GM23248 (cell line): ENCODE measurements at places on chromosomes 3 and 15. TPM values are rescaled to one million over a fixed set of nuclear protein-coding genes. Genes with fewer than 3 reads are reported as not detected.

The TM4SF18 gene
- total RNA-seq: not detected in 2 replicates

- no peak for DNase-seq
These were observed 102.5 kb downstream of the MESD start for GRCh38 chr15:80887148-80887547.

- DNase-seq: no peak
These were observed 629.4 kb downstream of the PLOD2 start for GRCh38 chr3:145531548-145531947.

The GUCA1C gene
- not detected in 2 replicates for total RNA-seq

DNA sequence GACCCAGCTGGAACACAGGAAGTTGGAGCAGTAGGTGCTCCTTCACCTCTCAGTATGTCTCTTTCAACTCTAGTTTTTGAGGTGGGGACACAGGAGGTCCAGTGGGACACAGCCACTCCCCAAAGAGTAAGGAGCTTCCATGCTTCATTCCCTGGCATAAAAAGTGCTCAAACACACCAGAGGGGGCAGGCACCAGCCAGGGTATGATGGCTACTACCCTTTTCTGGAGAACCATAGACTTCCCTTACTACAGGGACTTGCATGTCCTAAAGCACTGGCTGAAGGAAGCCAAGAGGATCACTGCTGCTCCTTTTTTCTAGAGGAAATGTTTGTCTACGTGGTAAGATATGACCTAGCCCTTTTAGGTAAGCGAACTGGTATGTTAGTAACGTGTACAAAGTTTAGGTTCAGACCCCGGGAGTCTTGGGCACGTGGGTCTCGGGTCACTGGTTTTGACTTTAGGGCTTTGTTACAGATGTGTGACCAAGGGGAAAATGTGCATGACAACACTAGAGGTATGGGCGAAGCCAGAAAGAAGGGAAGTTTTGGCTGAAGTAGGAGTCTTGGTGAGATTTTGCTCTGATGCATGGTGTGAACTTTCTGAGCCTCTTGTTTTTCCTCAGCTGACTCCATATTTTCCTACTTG is 11.9 kb downstream of the IL17RB start:
- no peak for DNase-seq

DNA sequence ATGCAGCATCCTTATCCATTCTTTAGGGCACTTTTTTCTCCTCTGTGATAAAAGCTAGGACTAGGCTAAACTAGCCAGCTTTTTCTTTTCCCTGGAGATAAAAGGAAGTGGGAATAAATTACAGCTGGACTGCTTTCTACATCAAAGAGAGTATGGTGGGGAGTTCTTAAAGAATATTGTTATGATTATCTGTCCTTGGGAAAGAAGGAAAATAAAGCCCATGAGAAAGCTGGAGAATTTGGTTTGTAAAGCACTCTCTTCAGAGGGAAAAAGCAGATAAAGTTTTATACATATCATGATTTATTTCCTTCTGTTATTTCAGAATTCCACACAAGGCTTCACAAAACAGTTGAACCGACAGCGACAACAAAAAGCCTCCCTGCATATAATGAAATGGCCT is 923.0 kb downstream of the DIPK2A start:
- DNase-seq: no peak

- peak; percentile 86 for DNase-seq
These were observed 58.3 kb downstream of the LRIG1 start for GRCh38 chr3:66442254-66443117.

DNA sequence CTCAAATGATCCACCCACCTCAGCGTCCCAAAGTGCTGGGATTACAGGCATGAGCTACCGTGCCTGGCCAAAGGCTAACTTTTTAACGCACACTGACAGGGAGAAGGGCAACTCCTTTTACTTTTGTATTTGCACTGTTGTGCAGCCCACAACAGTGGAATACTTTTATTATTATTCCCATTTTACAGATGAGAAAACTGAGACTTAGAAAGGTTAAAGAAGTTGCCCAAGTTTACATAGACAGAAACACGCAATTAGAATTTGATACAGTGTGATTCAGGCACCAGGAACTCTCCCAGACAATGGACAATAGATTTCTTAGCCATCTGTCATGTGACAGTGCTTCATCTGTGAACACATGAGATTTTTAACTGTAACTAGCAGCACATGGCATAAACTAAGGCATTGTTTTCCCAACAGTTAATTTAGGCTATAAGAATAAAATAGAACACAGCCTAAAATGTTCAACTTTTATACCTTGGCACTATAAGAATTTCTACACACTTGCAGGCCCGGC is 18.8 kb downstream of the STAG1 start:
- DNase-seq: peak; percentile 20

The GOLGA6L10 gene
- under 0.01 and 0.25 TPM in 2 replicates for total RNA-seq

The GXYLT2 gene
- total RNA-seq: 10.0 and 13.2 TPM in 2 replicates

DNA sequence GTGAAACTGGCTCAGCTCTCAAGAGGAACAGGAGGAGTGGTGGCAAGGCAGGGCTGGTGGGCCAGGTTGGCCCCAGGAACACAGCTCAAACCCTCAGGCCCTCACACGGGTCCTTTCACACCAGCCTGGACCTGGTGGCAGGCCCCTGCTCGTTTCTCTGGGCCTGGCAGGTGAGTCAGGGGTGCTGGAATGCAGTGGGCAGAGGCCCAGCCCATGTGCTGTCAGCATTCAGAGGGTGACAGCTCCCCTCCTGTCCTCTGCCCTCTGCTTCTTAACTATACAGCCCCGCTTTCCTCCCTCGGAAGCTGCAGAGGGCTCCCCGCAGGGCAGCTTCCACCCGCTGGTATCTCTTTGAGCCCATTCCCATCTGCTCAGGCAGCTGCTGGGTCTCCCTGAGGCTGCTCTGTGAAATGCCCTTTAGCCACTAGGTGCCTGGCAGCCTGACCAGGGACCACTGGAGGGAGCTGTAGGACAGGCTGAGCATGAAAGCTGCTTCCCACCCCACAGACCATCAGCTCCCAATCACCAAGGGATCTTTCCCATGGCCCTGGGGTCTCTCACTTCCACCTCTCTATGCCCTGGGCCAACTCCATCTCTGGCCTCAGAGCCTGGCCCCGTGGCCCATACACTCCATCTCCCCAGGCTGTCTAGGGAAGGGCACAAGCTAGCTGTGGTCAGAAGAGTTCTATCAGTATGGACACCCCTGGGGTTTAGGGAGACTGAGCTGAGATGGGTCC is 24.8 kb downstream of the SHF start:
- DNase-seq: peak; percentile 88

- DNase-seq: peak; percentile 1
These were observed 339.1 kb downstream of the MECOM start for GRCh38 chr3:169324452-169324785.

DNA sequence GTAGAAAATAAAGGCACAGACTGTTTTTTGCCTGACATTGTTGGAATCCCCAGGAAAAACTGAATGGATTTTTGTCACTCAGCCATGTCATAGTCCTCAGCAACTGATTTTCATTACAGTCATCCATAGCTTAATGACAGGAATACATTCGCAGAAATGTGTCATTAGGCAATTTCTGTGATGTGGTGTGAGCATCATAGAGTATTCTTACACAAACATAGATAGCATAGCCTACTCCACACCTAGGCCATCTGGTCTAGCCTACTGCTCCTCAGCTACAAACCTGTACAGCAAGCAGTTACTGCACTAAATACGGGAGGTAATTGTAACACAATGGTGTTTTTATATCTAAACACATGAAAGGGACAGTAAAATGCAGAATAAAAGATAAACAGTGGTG is 34.4 kb upstream of the FBN1 start:
- peak; percentile 43 for DNase-seq

The TMEM212 gene
- total RNA-seq: not detected in 2 replicates

- DNase-seq: no peak
These were observed 508.2 kb downstream of the SHQ1 start for GRCh38 chr3:72340056-72340455.

DNA sequence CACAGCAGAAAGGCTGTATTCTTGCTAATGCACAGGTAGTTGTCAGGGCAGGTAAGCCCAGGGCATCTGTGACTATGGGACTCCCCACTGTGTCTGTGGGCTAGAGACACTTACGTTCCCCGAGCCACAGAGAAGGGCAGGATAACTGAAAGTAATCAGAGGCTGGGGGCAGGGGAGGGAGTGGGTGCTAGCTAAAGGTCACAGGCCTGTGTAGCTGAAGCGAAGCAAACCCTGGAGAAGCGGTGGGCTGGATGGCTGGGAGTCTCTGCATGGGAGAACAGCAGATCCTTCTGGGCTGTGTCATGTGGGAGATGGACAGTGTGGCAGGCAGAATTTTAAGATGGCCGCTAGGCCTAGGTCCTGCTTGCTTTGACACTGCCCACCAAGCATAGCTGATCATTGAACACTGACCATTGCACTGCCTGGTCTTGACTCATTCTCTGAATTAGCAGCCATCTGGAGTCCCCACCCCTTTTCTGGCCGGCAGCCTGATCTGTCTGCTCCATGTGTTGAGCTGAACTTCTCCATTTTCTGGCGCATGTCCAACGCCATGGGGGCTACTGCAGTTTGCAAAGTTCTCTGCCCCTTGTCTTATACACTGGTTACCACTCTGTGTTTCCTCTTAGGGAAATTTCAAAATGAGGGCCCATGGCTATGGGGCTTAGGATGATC is 110.0 kb downstream of the DGKG start:
- DNase-seq: no peak

GRCh38 chr3:27456554-27456953 is 27.6 kb downstream of the SLC4A7 start:
- DNase-seq: peak; percentile 34

GRCh38 chr3:149727656-149728055 is 24.6 kb downstream of the COMMD2 start:
- DNase-seq: no peak

- peak; percentile 12 for DNase-seq
These were observed 143.1 kb upstream of the KCNMB2 start for GRCh38 chr3:178393146-178393545.

GRCh38 chr3:112848196-112848595 is 1.5 kb upstream of the CD200R1L start:
- no peak for DNase-seq

- no peak for DNase-seq
These were observed 25.4 kb downstream of the AADAC start for GRCh38 chr3:151839313-151839631.

- DNase-seq: peak; percentile 83
These were observed 32.7 kb downstream of the SRGAP3 start for GRCh38 chr3:9216736-9217135.

The CCDC50 gene
- total RNA-seq: 68.6 and 80.7 TPM in 2 replicates

The RPL32 gene
- total RNA-seq: 426 and 1,611 TPM in 2 replicates

GRCh38 chr3:66467996-66468735 is 32.7 kb downstream of the LRIG1 start:
- peak; percentile 78 for DNase-seq

DNA sequence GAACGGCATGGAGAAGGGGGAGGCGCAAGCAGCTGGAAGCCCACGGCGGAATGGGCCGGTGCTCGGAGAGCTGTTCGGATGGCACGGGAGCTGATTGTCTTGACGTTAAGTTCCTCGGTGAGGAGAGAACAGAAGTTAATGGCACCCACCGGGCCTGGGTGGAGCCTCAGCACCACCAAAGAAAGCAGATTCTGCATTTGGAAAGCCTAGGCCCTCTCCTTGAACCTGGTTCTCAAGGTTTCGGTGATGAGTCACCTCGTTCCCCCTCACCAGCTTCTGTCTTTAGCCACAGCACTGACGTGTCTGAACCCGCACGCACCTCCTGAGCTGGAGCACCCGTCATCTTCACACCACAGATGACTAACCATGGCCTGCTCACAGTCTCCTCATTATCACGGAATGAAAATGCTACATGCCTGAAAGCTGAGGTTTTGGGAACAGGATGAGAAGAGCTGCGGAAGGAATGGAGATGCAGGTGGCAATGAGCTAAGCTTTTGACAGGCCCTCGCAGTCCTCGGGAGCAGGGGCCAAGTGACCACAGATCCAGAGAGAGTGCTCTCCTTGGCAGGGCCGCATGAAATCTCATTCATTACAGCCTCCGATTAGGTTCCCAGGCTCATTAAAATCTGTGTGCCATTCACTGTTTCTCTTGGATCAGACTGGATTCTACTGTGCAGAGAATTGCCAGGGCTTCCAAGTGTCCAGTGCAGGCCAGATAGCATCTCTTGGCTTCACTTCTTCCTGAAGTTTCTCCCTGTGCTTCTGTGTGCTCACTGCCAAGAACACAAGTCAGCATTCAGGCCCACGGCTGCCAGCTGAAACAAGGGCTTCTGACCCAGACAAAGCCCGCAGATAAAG is 96.3 kb upstream of the DLG1 start:
- DNase-seq: peak; percentile 100

DNA sequence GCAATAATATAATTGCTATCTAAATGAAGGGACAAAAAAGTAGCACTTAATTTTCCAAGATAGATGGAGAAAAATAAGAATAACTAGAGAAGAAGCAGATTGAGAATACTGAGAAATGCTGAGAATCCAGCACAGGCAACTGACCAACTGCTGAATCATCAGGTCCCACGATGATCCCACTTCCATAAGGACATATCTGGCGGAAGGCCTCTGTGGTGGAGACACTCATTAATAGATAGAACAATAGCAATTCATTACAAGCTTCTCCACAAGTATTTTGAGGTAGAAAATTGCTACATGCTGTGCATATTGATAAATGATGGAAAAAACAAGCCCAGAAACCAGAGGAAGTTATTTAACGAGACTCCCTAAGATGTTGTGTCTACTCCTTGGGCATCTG is 105.9 kb downstream of the DUT start:
- peak; percentile 85 for DNase-seq
